ENCODE measurements at places on chromosomes 6 and 20.

GRCh38 chr6:163500105-163500504 is 85.6 kb downstream of the QKI start:
- no peak overlapping the region for H3K4me3 ChIP-seq
- no peak overlapping the region for H3K27ac ChIP-seq
- DNase-seq: no peak
- no peaks in the 10 kb centered on the region for H3K27me3 ChIP-seq
- peaks cover 22% of the 10 kb centered on the region for H3K4me1 ChIP-seq

DNA sequence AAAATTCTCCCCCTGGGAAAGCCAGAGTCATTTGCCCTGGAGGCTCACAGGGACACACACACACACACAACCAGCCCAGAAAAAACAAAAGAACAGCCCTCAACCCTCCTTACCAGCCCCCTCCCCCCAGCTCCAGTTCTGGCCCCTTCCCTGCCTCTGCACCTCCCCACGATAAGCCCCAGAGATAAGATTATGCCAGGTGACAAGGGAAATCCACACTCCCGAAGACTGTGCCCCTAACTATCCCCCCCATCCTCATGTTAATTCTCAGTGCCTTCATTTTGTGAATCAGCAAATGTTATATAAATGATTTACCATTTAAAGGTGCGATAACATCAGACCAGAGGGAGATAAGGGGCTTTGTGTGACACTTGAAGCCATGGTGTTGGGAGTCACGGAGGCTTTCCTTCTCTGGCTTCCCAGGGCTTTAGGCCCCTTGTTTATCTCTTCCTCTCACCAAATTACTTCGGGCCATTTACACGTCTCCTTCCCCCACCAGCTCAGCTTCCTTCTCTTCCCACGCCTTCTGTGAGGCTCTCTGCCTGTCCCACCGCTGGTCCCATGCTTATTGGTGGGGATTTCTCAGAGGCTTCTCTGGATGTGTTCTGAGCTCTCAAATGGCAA is 12.5 kb upstream of the FOXC1 start:
- DNase-seq: no peak
- no peak overlapping the region for H3K27ac ChIP-seq
- no peak overlapping the region for H3K4me3 ChIP-seq
- peaks cover 54% of the 10 kb centered on the region for H3K27me3 ChIP-seq

DNA sequence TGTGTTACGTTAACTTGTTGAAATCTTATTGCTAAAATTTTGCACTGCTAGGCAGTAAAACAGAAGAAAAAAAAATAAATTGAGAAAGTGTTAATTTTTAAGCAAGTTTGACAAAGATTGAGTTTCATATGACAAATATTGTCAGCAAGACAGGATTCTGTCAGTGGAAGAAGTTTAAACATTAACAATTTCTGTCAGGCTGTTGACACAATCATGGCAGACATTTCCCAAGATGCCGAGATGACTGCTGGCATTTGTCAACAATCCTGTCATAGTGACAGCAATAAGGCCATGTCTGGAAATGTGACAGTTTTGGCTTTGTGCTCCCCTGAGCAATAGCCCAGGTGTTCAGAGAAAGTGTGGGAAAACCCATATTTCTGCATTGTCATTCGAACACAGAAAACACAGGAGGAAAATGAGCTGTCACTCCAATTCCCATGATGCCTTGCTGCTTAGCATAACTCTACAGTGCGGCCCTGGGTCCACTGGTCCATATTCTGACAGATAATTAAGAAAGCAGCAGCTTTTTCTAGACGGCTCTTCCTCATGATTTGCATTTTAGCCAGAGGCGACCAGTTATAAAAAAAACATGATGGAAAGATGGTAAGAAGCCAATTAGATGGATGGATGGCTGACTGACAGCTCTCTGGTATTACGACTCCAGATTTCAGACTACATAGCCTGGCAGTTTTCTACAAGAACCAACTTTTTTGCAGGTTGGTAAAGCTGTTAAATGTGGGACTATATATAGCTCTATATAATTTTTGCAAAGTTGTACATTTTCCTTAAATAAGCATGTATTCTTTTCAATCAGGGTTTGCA is 43.6 kb upstream of the DEFB112 start:
- H3K36me3 ChIP-seq: no peaks in the 10 kb centered on the region
- H3K4me1 ChIP-seq: no peaks in the 10 kb centered on the region
- no peak for DNase-seq
- H3K4me3 ChIP-seq: no peak overlapping the region

GRCh38 chr20:38842026-38842425 is 36.5 kb downstream of the PPP1R16B start:
- H3K4me3 ChIP-seq: peak overlapping the region; percentile 63
- DNase-seq: no peak
- peak overlapping the region; percentile 97 for H3K27ac ChIP-seq
- H3K36me3 ChIP-seq: peaks cover 53% of the 10 kb centered on the region

DNA sequence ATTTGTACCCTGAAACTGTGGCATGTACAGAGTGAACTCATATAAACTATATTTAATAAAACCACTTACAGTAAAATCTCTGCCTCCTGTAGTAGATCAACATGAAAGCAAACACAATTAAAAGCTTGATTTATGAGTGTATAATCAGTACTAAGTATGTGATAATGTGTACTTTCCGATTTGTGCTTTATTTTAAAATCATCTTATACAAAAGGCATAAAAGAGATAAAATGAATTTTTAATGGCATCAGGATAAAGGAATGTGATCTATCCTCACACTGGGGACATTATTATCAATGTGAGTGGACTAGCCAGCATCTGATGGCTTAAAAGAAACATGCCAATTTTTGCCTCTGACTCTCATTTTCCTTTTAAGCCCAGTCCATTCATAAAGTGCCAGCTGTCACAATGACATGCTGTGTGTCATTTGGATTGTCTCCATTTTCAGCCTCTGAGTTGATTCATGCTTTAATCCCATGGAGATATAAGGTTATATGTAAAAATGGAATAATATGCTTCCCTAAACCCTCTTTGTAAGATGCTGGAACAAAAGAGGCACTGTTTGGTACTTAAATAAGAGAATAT is 831.6 kb upstream of the EYS start:
- no peak overlapping the region for H3K4me3 ChIP-seq
- DNase-seq: no peak
- no peaks in the 10 kb centered on the region for H3K4me1 ChIP-seq

- no peak overlapping the region for H3K4me3 ChIP-seq
- no peaks in the 10 kb centered on the region for H3K4me1 ChIP-seq
- peaks cover 2% of the 10 kb centered on the region for H3K27me3 ChIP-seq
- no peaks in the 10 kb centered on the region for H3K36me3 ChIP-seq
- no peak overlapping the region for H3K27ac ChIP-seq
Observed at GRCh38 chr6:82045965-82046756, 201.4 kb downstream of the IBTK start.

GRCh38 chr6:18334251-18334650 is 52.9 kb upstream of the RNF144B start:
- H3K27me3 ChIP-seq: no peaks in the 10 kb centered on the region
- H3K4me1 ChIP-seq: peaks cover 39% of the 10 kb centered on the region
- no peak overlapping the region for H3K4me3 ChIP-seq
- no peak overlapping the region for H3K27ac ChIP-seq

GRCh38 chr20:63218701-63219446 is 2.9 kb upstream of the YTHDF1 start:
- H3K4me1 ChIP-seq: peaks cover 21% of the 10 kb centered on the region
- H3K4me3 ChIP-seq: no peak overlapping the region
- DNase-seq: no peak

DNA sequence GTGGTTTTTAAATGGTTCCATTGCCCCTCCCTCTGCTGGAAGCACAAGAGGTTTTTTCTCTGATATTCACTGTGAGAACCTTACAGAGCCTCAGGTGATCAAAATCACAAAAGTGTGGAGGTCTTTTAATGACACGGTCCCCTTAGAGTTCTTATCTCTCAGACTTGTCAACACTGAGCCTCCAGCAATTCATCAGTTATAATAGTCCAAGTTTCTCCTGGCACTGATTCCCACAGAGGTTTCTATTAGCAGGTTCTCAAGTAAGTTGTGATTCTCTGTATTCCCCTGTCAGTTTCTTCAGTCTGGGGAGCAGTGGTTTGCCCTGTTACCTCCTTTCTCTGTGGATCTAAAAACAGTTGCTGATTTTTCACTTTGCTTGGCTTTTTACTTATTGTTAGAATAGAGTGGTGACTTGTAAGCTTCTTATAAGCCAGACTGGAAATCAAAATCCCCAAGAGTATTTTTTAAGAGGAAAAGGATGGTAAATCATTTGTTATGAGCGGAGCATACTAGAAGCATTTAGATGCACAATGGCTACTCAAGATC is 157.4 kb upstream of the BMP5 start:
- DNase-seq: no peak
- no peaks in the 10 kb centered on the region for H3K36me3 ChIP-seq
- H3K4me1 ChIP-seq: no peaks in the 10 kb centered on the region
- no peak overlapping the region for H3K27ac ChIP-seq
- H3K27me3 ChIP-seq: no peaks in the 10 kb centered on the region

DNA sequence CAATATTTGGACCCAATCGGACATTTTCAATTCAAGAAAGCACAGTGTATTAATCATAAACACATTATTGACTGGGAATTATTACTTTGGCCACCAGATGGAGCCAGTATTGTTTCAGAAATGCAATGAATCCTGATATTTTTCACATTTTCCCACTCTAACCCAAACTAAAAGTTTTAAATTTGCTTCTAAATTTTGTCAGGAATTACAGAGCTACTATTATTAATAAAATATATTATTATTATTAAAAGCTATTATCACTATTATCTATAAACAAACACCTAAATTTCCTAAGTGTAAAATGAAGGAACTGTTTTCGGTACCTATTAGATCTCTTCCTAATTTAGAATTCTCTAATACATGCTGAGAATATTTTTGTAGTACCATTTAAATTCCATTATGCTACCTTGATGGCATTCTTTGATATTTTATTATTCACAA is 245.3 kb downstream of the OGFRL1 start:
- peaks cover 5% of the 10 kb centered on the region for H3K27me3 ChIP-seq
- no peak overlapping the region for H3K4me3 ChIP-seq
- no peak for DNase-seq
- no peaks in the 10 kb centered on the region for H3K36me3 ChIP-seq

- H3K36me3 ChIP-seq: peaks cover 10% of the 10 kb centered on the region
- no peak overlapping the region for H3K4me3 ChIP-seq
- H3K27me3 ChIP-seq: no peaks in the 10 kb centered on the region
- H3K4me1 ChIP-seq: no peaks in the 10 kb centered on the region
Observed at GRCh38 chr6:46097366-46097765, 32.4 kb upstream of the ENPP4 start.
